WTC11 (cell line): ENCODE measurements at places on chromosomes 2 and 18. TPM values are rescaled to one million over a fixed set of nuclear protein-coding genes. Genes with fewer than 3 reads are reported as not detected.

DNA sequence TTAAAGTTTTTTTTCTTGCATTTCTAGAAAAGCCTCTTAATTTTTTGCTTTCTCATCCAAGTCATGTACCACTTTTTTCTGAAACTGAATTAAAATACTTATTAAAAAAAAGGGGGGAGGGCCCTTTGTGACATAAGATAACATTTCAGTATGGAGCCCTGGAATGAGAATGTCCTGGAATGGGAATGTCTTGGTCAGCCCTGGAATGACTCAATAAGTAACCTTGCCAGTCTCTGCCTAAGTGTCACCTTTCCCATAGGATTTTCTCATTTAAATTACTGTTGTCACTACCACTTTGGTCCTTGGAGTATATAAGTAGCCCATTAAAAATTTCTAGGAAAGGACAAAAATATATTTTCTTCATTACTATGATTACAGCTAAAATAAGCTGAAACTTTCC is 4.7 kb downstream of the UBXN2A start:
- H3K27ac ChIP-seq = no peak overlapping the region
- DNase-seq = no peak
- peaks cover 14% of the 10 kb centered on the region for H3K36me3 ChIP-seq

DNA sequence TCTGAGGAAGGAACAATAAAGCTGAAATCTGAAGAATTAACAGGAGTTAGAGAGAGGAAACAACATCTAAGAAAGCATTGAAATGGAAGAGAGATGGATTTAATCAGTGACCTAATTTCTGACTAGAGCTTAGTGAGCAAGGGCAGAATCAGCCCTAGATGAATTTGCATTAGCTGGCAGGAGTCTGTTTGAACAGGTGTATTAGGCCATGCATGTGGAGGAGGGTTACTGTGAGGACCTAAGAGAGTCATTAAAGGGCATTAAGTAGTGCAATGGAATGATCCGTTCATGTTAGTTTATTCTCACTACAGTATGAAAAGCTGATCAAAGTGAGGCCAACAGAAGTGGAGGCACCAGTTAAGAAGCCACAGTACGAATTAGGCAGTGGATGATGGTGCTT is 285.3 kb downstream of the GRB14 start:
- H3K27ac ChIP-seq = no peak overlapping the region
- peak overlapping the region; percentile 4; the same call in 1 of the 2 replicates for H3K4me3 ChIP-seq
- H3K36me3 ChIP-seq = peaks cover 6% of the 10 kb centered on the region; the same call in 1 of the 2 replicates
- no peaks in the 10 kb centered on the region for H3K27me3 ChIP-seq
- H3K4me1 ChIP-seq = peaks cover 30% of the 10 kb centered on the region

Gene SERPINB10
- not detected in 3 replicates for total RNA-seq

Gene REG3G
- total RNA-seq = 0.20 to 0.39 TPM (median 0.30 TPM) in 3 replicates

DNA sequence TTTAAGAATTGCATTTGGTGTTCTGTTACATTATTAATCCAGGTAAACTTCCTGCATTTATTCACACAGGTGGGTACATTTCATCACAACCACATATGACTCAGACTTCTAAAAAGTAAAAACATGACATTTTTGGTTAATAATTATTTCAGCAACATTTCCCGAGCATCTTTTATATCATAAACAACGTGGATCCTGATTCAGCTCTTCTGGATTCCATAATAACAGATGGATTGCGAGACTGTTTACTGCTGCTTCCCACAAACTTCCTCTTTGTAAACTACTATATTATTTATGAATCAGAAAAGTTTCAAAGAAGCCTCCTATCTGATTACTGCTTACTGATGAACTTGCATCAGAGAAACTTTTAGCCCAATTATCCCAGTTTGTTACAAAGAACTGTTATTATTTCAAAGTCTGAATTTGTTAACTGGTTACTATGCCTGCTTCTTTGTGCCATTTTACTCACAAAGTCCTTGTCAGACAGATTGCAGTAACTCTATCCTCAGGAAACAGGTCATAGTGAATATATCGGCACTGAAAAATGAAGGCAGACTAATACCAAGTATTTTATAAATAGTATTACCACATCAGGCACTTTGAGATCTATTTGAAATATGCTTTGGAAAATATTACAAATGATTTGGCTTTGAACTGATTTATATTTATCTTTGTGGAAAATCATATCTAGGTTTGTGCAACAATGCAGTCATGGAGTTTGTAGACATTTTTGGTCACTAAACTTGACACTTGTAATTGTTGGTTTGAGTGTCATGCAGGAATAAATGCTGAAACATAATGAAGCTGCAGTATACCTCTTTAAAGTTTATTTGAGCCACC is 511.6 kb downstream of the PLCL1 start:
- H3K4me1 ChIP-seq = peaks cover 45% of the 10 kb centered on the region
- H3K36me3 ChIP-seq = no peaks in the 10 kb centered on the region
- H3K4me3 ChIP-seq = no peak overlapping the region
- no peaks in the 10 kb centered on the region for H3K27me3 ChIP-seq

Gene HK2
- total RNA-seq = 61.6 to 74.5 TPM (median 73.9 TPM) in 3 replicates

Gene C2orf78
- 0.21 to 0.39 TPM (median 0.37 TPM) in 3 replicates for total RNA-seq

DNA sequence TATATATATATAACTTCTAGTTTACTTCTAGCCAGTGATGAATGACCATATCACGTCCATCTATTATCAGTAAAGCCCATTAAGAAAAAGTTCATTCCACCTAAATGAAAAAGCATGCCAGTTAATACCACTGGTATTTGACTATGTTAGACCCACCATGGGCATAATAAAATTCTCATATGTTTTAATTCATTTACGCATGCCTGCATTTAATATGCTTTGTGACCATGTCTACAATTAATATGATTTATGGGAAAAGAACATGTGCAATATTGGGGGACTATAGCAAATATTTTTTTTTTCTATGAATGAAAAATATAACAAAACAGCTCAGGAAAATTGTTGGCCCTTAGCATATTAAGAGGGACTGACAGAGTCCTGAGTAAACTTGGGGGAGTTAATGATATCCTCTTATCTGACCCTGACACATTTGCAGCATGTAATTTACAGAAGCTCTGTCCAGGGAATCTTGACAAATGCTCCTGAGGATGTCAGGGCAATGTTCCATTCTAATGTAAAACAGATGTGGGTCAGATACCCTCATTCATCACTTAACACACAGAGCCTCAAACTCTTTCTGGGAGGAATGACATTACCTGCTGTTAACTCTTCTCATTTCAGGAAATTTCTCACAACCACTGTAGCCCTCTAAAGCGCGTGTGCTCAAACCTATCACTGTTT is 90.6 kb downstream of the PAX3 start:
- H3K27ac ChIP-seq = no peak overlapping the region
- peaks cover 3% of the 10 kb centered on the region; the same call in 1 of the 2 replicates for H3K27me3 ChIP-seq
- peaks cover 30% of the 10 kb centered on the region for H3K4me1 ChIP-seq
- no peaks in the 10 kb centered on the region for H3K36me3 ChIP-seq

GRCh38 chr2:48442610-48443360 is 87.2 kb upstream of the STON1 start:
- DNase-seq = no peak
- peaks cover 3% of the 10 kb centered on the region; the same call in 1 of the 2 replicates for H3K36me3 ChIP-seq
- H3K27me3 ChIP-seq = no peaks in the 10 kb centered on the region

Gene RAB17
- total RNA-seq = 134 to 140 TPM (median 137 TPM) in 3 replicates

Gene OR6B2
- total RNA-seq = not detected in 3 replicates

- peaks cover 21% of the 10 kb centered on the region for H3K4me1 ChIP-seq
- H3K4me3 ChIP-seq = no peak overlapping the region
- H3K36me3 ChIP-seq = no peaks in the 10 kb centered on the region
- no peak overlapping the region for H3K27ac ChIP-seq
Observed at GRCh38 chr18:59054496-59055287, 85.0 kb upstream of the SEC11C start.

DNA sequence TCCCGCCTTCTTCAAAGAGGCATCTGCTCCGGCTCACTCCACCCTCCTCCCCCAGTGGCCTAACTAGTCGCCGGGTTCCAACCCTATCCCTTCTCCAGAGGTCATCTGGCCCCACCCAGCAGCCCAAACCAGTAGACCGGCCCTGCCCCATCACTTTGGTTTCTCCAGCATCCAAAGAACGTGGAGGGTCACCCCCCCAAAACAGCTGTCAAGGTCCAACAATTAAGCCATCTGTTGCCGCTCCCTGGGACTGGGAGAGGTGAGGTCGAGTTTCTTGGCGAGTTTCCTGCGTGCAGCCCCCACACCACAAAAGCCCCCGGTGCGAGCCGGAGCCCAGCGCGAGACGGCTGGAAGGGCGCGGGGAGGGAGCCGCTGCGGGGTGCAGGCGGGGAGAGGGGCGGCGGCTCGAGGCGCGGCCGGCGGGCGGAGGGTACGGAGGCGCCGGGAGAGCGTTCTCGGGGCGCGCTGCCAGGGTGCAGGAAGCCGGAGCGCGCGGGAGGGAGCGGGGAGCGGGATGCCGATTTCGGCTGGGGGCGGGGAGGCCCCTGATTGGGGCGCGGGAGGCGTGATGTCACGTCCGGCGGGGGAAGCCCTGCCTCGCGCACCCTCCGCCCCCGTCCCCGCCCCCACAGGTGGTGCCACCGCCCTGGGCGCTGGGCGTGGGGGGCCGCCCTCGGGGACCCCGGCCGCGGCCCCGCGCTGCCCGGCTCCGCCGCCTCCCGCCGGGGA is 571 bp upstream of the GPC1 start:
- DNase-seq = peak; percentile 91
- H3K36me3 ChIP-seq = no peaks in the 10 kb centered on the region
- H3K27me3 ChIP-seq = peaks cover 34% of the 10 kb centered on the region
- no peak overlapping the region for H3K27ac ChIP-seq

Gene ABCA12
- total RNA-seq = 0.04 TPM in 1 of 3 replicates, not detected in the others

Gene ZFAND2B
- total RNA-seq = 19.5 to 21.1 TPM (median 20.2 TPM) in 3 replicates

- H3K36me3 ChIP-seq = no peaks in the 10 kb centered on the region; the same call in 1 of the 2 replicates
- DNase-seq = no peak
- H3K4me1 ChIP-seq = peaks cover 12% of the 10 kb centered on the region
- no peak overlapping the region for H3K27ac ChIP-seq
Observed at GRCh38 chr2:152594792-152595191, 122.5 kb downstream of the PRPF40A start.

GRCh38 chr2:228705318-228705717 is 523.8 kb upstream of the SPHKAP start:
- H3K36me3 ChIP-seq = no peaks in the 10 kb centered on the region
- no peak for DNase-seq
- H3K4me3 ChIP-seq = no peak overlapping the region
- peaks cover 17% of the 10 kb centered on the region for H3K4me1 ChIP-seq
- H3K27me3 ChIP-seq = no peaks in the 10 kb centered on the region
- no peak overlapping the region for H3K27ac ChIP-seq

Gene PLGLB1
- 0.44 to 0.55 TPM (median 0.52 TPM) in 3 replicates for total RNA-seq

DNA sequence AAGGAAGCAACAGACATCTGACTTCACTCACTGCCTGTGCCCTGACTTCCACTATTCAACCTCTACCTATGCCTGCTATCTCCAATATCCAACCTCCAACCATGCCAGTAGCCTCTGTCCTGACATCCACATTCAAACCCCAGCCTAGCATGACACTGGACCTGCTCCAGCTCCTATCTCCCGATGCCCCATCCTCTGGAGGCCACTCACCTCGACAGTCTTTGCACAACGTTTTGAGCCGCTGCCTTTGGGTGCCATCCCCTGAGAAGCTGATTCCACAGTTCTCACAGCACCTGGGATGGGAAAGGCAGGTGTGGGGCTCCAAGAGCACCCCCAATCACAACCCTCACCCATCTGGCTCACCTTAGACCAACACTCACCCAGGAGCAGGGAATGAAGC is 4.9 kb downstream of the MBD1 start:
- H3K4me1 ChIP-seq = peaks cover 13% of the 10 kb centered on the region
- H3K27ac ChIP-seq = no peak overlapping the region
- H3K27me3 ChIP-seq = no peaks in the 10 kb centered on the region
- H3K36me3 ChIP-seq = peaks cover 51% of the 10 kb centered on the region
- DNase-seq = no peak
- no peak overlapping the region for H3K4me3 ChIP-seq

- no peak for DNase-seq
- H3K4me1 ChIP-seq = peaks cover 38% of the 10 kb centered on the region
- no peaks in the 10 kb centered on the region for H3K36me3 ChIP-seq
- H3K4me3 ChIP-seq = no peak overlapping the region
Observed at GRCh38 chr2:104502901-104503300, 351.0 kb upstream of the POU3F3 start.

GRCh38 chr2:100422320-100423055 is 5.0 kb upstream of the CHST10 start:
- H3K27ac ChIP-seq = no peak overlapping the region
- H3K4me1 ChIP-seq = peaks cover 14% of the 10 kb centered on the region
- DNase-seq = peak; percentile 60
- H3K36me3 ChIP-seq = no peaks in the 10 kb centered on the region
- H3K27me3 ChIP-seq = no peaks in the 10 kb centered on the region
- H3K4me3 ChIP-seq = no peak overlapping the region

DNA sequence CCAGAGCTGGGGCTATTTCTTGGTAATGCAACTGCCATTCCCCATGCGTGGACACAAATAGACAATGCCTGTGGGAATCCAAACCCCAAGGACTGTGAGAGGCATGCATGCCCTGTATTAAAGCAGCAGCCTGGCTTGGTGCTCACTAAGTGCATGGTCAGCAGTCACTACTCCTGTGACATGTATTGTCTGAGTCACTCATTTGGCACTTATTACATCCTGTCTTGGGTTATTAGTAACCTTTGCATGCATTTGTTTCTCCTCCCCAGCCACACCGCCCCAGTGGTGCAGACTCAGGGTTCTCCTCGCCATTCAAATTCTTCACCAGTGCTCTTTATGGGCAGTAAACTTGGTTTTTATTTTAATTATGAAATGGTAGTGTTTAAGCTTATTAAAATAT is 30.2 kb downstream of the PRKCE start:
- no peaks in the 10 kb centered on the region for H3K36me3 ChIP-seq
- no peak overlapping the region for H3K4me3 ChIP-seq
- peaks cover 13% of the 10 kb centered on the region for H3K4me1 ChIP-seq
- no peak overlapping the region for H3K27ac ChIP-seq
- no peak for DNase-seq

DNA sequence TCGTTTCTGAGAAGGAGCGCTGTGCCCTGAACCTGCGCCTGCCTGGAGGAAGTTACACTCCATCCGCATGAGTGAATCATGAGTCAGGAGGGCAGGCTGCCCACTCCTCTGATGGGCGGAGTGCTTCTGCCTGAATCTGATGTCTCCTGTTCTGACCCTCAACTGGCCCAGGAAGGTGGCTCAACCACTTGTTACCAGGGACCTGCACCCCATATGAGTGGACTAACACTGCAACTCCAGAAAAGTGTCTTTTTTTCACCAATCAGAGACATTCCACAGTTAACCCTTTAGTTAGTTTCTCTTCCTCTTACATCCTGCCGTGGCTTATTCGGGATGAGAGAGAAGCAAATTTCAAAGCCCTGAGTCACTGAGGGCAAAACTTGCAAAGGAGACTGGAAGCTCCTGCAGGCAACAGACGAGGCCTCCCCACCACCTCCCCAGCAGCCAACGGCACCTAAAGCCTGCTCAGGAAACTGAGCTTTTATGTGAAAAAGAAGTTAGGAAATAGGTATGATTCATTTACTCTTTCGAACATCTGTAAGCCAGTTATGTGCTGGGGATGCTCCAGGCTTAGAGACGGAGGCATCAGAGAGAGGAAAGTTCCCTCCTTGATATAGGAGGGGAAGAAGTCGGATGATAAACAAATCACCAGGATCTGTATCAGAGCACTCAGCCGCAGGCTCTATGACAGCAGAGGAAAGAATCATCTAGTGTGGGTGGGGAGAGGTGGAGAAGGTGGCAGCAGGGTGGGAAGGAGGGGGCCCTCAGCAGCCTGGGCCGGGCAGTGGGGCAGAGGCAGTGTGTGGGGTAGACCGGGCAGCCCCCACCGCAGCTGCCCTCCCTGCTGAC is 30.9 kb downstream of the MBP start:
- peak overlapping the region; percentile 80 for H3K27ac ChIP-seq
- peaks cover 61% of the 10 kb centered on the region for H3K4me1 ChIP-seq
- no peak for DNase-seq
- no peaks in the 10 kb centered on the region for H3K27me3 ChIP-seq

GRCh38 chr2:42180300-42180699 is 11.1 kb downstream of the EML4 start:
- H3K36me3 ChIP-seq = peaks cover 12% of the 10 kb centered on the region
- no peaks in the 10 kb centered on the region for H3K27me3 ChIP-seq
- H3K27ac ChIP-seq = 0 out of 2 replicates have a peak overlapping the region, but pooled peaks have one; percentile 15

- DNase-seq = no peak
- no peak overlapping the region for H3K27ac ChIP-seq
- no peaks in the 10 kb centered on the region for H3K36me3 ChIP-seq
- no peak overlapping the region for H3K4me3 ChIP-seq
Observed at GRCh38 chr2:84816426-84817026, 64.4 kb downstream of the TRABD2A start.
